Stimulated activated CD4-positive, alpha-beta T cell treated with anti-CD3 and anti-CD28 coated beads, Interleukin-4, amount 100 ng/mL, for 48 hours (primary cell): ENCODE measurements at places on chromosomes 11 and 22.

DNA sequence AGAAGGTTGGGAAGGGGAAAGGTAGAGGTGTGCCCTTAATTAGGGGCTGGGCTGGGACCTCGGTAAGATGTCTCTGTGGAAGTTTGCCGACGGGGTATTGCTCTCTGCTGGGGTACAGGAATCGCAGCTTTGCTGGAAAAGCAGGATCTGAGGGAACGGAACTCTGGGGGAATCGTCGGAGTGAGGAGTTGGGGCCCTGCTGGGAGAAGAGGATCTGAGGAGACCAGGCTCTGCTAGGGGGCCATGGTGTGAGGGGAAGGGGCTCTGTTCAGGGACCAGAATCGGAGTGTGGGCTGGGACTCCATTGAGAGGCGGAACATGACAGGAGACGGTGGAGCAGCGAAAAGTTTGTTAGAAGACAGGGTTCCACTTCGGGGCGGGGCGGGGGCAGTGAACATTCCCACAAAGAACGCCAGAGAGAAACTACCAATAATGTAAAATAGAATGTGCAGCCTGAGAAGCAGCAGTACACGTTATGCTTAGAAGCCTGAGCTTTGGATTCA is 456 bp downstream of the AAMDC start:
- peak; percentile 2 for DNase-seq

DNA sequence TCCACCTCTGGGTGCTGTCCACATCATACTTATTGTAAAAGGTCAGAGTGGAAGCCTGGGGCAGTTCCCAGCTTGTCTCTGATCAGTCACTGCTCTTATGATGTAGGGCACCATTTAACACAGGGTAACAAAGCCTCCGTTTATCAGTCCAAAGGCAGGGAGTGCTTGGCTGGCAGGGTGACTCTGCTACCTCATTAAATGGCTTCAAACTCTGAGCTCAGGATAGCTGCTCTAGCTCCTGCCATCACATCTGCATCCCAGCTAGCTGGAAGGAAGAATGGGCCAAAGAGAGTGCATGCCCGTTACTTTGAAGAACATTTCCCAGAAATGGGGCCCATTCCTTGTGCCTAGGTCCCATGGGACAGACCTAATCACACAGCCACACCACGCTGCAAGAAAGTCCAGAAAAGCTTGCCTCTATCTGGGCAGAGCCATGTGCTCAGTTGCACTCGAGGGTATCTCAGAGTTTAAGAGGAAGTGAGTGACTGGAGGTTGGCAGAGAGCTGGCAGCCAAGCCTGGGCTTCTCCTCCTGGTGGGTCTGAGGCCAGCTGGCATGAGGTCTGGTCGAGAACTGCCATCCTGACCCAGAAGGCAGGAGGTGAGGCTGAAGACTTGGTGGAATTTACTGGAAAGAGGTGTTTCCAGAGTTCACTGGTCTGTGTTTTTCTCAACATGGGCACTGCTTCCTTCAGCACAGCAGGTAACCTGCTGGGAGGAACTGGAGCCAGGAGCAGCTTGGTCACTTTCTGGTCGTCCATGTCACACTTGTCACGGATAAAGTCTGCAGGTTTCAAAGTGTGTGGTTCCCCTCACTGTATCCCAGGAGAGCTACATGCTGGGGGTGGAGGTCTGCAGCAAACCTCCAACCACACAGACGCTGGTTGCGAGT is 935.7 kb downstream of the BRD1 start:
- no peak for DNase-seq

DNA sequence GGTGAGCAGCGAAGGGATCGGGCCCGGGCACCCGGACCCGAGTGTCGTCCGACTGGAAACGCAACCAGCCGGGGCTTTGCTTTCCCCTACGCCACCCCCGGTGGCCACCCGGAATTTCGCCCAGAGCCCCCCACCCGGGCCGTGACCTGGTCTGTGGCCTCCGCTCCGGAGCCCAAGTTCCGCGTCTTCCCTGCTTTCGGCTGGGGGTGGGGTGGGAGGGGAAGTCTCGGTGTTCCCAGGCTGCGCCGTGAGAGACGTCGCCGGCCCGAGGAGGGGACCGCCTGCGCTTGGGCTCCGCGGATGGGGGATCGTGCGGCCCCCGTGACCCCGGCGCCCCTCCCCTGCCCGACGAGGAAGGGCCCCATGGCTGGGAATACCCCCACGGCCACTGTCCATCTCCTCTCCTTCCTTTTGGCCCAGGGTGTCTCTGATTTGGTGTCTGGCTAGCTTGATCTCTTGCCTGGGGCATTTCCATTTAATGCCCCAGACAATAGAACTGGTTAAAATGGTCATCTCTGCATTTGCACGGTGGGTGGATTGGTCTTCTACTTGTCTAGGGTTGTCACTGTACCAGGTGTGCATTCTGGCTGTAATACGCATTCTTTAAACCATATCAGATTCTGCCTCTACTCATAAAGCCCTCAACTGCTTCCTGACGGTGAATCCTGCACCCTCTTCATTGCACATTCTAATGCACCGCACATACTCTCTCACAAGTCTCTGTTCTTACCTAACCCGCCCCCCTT is 789 bp downstream of the SIK2 start:
- no peak for DNase-seq

- no peak for DNase-seq
These were observed 110.8 kb upstream of the CD82 start for GRCh38 chr11:44454666-44455065.

DNA sequence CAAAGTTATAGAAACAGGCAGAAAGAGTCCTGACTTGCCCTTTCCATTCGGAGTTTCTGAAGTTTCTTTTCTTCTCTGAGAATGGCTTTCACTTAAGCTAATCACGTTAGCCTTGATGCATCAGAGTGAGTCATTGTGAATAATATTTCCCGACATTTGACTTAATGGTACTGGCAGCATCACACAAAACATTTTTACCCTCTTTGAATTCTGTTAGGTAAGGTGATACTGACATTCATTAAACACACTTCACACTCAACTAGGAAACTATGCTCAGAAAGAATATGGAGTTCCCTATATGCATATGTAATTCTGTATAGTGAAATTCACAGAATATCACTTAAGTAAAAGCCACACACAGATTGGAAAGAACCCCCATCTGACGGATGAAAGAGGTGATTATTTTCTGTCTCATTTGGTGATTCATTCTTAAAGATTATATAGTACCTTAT is 120.8 kb upstream of the ARHGAP20 start:
- DNase-seq: no peak
